HEK293T (cell line): ENCODE measurements at places on chromosomes 16 and 17.
A peak's percentile ranks its signal among the peaks of the same experiment; 100 is the strongest.

DNA sequence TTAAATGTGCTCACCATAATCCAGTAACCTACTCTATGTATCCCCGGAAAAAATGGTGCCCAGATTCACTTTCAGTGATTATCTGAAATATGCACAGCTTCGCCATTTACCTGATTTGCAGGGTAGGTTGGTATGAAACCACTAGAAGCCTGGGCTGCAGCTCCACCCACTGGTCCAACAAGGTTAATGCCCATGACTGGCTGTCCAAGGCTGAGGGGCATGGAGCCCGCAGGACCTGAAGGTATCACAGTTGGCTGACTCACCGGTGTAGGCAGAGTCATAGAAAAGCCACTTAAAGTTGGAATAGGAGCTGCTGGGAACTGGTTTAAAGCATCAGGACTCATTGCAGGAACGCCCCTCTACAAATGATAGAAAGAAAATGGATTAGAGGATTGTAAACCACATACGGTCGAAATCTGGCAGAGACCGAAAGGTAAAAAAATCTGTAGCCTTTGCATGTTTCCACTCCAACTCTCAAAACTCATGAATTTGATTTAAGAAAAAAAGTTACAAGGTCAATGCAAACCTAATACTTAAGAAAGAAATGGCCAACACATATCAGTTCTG, 38.6 kb downstream of the SYNRG start:
- peak; percentile 49 for DNase-seq

- DNase-seq: no peak
Measured at GRCh38 chr17:77279448-77280303, 138.9 kb downstream of the SEC14L1 start.

- DNase-seq: no peak
Measured at GRCh38 chr17:49993423-49994060, 1.5 kb downstream of the DLX3 start.

- peak; percentile 74 for DNase-seq
Measured at GRCh38 chr17:50931144-50931908, 65.2 kb upstream of the TOB1 start.

DNA sequence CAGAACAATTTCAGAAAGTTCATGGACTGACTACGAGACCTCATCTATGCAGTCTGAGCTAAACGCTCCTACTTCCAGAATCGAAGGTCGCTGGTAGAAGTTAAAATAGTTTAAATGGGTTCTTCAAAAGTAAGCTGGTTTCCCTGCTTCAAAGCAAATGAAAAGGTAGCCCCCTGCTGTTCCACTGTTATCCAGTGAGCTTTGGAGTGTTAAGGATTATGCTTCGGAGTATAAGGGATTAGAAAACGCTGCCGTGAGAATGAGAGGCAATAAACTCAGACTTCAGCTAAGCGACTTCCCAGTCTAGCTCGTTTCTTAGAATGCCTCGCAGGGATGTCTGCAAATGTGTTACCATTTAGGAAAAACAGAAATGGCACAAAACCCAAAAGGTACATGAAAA, 12.4 kb downstream of the MLYCD start:
- DNase-seq: no peak

DNA sequence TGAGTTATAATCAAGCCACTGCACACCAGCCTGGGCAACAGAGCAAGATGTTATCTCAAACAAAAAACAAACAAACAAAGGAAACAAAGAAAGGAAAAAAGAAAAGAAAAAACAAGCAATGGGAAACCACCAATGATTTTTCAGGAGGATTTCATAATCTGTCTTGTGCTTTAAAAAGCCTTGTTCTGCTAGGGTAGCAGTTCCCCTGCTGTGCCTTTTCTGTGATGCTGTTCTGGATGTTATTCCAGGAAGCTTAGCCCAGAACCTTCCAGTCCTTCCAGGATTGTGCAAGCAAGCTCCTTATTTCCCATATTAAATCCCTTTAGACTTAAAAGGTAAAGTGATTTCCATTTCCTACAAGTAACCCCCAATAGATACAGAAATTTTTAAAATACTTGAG, 171.1 kb downstream of the ABCC12 start:
- DNase-seq: no peak

DNA sequence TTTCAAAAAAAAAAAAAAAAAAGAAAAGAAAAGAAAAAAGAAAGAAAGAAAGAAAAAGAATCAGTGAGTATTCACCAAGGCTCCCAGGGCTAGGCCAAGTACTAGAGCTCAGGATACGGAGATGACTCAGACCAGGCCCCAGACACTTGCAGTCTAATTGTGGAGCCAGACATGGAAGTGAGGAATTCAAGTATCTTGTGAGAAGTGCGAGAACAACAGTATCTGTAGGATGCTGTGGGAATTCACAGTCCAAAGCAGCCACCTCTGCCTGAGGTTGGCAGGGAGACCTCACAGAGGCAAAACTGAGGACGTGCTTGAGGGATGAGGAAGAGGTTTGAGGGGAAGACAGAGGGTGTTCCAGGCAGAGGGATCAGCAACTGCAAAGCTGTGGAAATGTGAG, 14.0 kb upstream of the ALDOA start:
- no peak for DNase-seq

- DNase-seq: no peak
Measured at GRCh38 chr16:66224186-66224585, 142.3 kb upstream of the CDH5 start.

- DNase-seq: no peak
Measured at GRCh38 chr17:68328676-68329075, 37.4 kb downstream of the ARSG start.

DNA sequence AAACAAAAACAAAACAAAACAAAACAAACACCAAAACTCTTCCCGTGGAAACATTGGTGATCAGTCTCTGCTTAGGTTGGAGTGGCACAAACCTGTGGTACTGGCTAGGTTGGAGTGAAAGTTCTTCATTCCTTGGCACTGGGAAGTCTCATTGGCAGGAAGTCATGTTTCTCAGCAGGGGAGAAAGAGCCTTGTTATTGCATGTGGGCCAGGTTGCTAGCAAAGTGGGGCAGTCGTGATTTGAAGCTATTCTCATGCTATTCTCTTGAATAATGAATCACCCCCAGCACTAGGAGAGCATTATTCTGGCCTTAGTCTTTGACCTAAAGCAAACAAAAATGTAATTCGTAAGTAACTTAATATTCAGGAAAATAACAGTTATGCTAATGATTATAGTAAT, 24.3 kb upstream of the B4GALNT2 start:
- DNase-seq: no peak

GRCh38 chr17:57240648-57241047, 15.7 kb upstream of the MSI2 start:
- no peak for DNase-seq

GRCh38 chr16:49986351-49987124, 38.5 kb upstream of the CNEP1R1 start:
- DNase-seq: no peak
